ENCODE measurements at places on chromosomes 16 and 17.

DNA sequence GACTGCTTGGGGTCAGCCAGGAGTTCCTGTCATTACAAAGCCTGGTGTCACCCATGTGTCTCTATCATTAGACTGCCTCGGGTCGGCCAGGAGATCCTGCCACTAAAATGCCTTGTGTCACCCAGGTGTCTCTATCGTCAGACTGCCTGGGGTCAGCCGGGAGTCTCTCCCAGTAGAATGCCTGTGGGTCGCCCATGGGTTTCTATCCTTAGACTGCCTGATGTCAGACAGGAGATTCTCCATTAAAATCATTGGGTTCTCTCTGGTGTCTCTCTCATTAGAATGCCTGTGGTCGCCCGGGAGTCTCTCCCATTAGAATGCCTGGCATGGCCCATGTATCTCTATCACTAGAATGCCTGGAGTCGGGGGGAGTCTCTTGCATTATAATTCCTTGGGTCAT, 2231.0 kb downstream of the TP53TG3F start:
- DNase-seq = no peak

GRCh38 chr17:33016920-33017319, 25.3 kb downstream of the SPACA3 start:
- no peak for DNase-seq

GRCh38 chr16:54303613-54304012, 17.0 kb upstream of the IRX3 start:
- DNase-seq = no peak

GRCh38 chr16:85670840-85671239, 17.9 kb downstream of the GINS2 start:
- DNase-seq = no peak

GRCh38 chr17:63772801-63773271, 561 bp downstream of the CCDC47 start:
- DNase-seq = peak; percentile 22

DNA sequence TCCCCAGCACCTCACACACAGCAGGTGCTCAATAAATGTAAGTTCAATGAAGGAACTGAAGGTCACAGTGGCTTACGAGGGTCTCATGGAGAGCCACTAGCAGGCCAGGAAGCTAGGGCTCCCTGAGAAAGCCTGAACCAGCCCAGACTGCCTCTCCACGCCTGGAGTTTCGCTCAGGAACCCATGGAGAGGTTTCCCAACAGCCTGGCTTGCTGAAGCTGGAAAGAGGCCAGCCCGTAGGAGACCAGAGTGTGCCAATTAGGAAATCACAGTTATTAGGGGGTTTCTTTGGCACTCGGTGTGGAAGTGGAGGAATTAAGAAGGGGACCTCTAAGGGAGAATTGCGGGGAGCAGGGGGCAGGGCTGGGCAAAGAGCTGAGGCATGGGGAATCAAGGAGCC, 36.3 kb upstream of the CACNG1 start:
- DNase-seq = no peak

- DNase-seq = peak; percentile 74
Observed at GRCh38 chr17:67293251-67294203, 48.5 kb upstream of the HELZ start.

DNA sequence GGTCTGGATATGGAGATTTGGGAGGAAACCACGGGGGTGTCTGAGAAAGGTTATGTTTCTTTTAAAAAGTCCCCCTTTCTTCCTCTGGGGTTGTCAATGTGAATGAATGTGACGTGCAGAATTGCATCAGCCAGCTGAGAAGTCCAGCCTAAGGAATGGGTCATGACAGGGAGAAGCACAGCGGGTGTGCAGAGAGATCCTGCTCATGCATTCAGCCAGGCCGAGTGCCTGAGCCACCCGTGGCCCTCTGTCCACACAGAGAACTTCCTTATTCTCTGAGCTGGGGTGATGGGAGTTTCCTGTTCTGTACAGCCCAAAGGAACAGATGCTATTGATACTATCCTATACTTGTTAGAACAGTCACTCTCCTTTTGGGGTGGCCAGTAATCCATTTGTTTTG, 117.9 kb downstream of the CPPED1 start:
- peak; percentile 79 for DNase-seq

GRCh38 chr16:23414731-23415130, 38.3 kb downstream of the COG7 start:
- no peak for DNase-seq

DNA sequence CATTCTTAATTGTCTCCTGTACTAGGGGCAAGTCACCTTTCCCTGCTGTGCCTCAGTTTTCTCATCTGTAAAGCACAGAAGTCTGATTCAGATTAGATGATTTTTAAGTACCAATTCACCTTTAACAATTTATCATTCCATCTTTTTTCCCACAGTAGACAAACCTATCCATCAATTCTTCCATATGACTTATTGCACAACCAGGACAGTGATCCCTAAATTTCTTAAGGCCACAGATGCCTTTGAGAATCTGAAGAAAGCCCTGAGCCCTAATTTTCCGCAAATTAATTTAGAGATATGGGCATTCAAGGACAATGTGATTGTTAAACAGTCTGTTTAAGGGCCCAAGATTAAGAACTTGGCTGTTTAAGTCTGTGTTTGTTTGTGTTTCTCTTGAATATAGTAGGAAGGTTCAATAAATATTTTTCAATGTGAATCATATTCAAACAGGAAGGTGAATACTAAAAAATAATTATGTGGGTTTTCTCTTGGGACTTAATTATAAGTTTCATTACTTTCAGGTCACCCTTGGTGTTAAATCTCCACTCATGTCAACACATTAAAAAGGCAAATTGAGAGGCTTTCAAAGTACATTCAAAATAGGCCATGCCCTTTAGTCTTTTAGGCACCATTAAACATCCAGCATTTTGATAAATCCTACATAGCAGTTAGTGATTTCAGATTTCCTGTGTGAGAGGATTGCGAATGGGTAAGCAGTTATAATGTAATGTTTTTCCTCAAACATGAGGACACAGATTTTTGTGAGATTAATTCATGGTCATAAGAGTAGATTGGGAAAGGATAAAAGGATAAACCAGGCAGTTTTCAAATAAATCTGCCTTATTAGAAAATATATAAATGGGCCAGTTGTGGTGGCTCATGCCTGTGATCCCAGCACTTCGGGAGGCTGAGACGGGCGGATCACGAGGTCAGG, 34.9 kb upstream of the MMD start:
- DNase-seq = no peak

- no peak for DNase-seq
Observed at GRCh38 chr16:83967091-83967490, 953 bp upstream of the NECAB2 start.

GRCh38 chr16:72285728-72286127, 113.8 kb upstream of the PMFBP1 start:
- no peak for DNase-seq

DNA sequence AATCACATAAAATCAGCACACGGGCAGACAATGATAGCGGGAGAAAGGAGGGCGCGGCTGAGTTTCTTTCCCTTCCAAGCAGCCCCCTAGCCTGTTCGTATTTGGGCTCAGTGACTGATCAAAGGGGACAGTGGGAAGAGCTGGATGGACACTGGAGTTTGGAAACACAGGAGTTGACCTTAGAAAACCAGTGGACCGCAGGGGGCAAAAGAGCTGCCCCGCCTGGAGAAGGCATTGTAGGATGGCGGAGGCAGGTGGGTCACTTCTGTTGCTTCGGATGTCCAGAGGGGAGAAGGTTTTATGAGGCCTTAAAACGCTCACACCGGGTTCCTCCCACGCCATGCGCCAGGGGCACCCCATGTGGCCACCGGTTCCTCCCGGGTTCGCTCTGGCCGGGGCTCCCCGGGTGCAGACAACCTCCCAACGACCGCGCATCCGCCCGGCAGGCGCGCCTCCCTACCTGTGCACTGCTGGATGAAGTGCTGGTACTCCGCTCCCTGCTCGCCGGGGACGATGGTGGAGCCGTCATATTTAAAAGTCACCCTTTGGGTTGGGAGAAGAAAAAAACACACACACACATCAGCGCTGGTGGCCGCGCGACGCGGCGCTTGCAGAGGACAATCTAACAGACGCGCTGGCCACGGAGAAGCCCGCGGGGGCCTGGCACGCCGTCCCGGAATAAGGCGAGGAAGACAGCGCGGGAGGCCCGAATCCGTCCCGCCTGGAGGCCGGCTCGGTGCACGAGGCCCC, 662 bp downstream of the COTL1 start:
- DNase-seq = no peak

- DNase-seq = peak; percentile 64
Observed at GRCh38 chr17:57622683-57623433, 122.2 kb downstream of the CCDC182 start.

- no peak for DNase-seq
Observed at GRCh38 chr17:31595076-31595475, 203.6 kb downstream of the RAB11FIP4 start.

DNA sequence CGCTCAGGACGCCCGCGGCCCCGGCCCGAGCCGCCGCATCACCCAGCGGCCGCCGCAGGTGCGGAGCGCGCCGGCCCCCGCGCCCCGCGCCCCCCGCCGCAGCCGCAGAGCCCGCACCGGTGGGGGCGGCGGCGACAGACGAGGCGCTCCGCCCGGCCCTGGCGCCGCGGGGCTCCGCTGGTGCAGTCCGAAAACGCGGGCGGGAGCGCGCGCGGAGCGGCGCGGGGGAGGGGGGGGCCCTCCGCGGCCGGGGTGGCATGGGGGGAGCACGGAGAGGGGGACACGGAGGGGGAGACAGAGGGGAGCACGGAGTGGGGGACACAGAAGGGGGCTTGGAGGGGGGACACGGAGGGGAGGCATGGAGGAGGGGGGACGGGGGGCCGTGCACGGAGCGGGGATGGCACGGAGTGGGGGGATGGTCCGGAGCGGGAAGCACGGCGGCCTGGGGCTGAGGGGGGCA, at the start of gene AATK:
Gene AATK, minus strand, starts transcription at position 189 of the 460 bp plus-strand sequence. CDS start 229 bp downstream, outside the sequence.
- DNase-seq = no peak

- DNase-seq = no peak
Observed at GRCh38 chr17:46001390-46002310, 2.6 kb downstream of the STH start.

DNA sequence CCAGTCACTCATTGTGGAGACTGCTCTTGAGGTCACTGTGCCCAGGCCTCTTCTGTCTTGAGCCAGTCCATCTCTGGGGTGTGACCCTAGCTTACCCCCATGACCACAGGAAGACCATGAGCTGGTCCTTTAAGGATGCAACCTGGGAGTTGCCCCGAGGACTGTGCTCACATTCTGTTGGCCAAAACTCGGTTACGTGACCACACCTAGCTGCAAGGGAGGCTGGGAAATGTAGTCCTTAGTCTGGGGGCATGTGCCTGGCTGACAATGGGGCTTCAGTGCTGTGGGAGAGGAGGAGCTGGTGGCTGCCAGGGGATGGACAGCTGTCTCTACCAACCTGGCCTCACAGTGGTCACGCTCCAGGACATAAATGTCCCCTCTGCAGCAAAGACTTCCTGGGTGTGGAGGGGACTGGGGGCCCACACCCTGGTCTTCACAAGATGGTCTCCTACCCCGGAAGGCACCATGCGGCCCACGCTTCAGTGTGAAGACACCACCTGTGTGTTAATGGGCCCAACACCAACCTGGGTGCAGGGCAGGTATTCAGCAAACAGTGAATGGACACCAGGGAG, 55.4 kb downstream of the JPH3 start:
- DNase-seq = peak; percentile 20

DNA sequence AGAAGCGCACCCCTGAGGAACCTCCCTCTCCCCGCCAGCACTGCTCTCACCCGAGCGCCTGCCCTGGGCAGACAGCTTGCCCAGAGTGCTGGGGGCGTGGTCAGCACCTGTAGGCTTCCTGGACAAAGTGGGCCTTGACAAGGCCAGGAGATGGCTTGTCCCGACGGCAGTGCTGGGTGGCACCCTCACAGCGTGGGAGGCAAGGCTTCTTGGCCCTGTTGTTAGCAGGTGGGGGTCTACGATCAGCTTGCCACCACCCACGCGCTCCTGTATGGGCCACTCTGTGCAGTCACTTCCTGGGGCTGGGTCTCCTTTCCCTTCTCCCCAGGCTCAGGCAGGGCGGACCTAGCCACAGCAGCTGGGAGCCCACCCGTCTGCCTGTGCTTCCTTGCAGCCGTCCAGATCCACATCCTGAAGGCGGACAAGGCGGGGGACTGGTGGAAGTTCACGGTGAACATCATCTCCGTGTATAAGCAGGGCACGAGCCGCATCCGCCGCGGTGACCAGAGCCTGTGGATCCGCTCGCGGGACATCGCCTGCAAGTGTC, 218.0 kb downstream of the NTN1 start:
- no peak for DNase-seq

- no peak for DNase-seq
Observed at GRCh38 chr17:2564877-2565276, 28.6 kb upstream of the PAFAH1B1 start.

GRCh38 chr17:80761110-80761871, 216.7 kb downstream of the RPTOR start:
- no peak for DNase-seq

GRCh38 chr17:33267271-33267790, 25.8 kb downstream of the ASIC2 start:
- DNase-seq = no peak

DNA sequence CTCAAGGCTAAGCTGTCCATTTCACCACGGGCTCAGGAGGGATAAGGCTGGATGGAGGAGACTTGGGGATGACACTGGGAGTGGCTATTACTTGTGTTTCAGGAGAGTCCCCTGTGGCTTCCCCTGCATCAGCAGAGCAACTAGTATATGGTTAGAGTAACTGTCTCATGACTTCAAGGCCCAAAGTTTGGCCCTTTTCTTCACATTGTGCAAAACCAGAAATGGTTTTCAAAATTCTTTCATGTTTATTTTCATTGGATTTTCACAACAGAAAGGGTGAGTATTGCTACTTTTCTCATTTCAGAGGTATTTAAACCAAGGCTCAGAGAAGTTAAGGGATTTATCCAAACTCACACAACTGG, 18.1 kb upstream of the TAC4 start:
- peak; percentile 75 for DNase-seq

- no peak for DNase-seq
Observed at GRCh38 chr17:74805591-74805991, 29.4 kb upstream of the NAT9 start.

DNA sequence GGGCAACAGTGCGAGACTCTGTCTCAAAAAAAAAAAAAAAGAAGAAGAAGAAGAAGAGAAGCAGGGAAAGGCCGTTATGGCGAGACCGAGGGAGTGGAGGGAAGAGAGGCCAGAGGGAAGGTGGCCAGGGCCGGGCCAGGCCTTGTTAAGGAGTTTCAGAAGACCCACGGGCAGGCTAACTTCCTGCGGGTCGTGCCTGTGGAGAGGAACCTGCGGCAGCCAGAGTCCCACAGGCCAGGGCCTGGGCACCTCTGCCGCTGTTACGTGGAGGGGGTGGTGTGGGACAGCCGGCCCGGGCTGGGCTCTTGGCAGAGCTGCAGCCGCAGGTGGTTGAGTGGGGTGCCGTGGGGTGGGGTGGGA, 5.4 kb downstream of the WDR81 start:
- DNase-seq = peak; percentile 60

DNA sequence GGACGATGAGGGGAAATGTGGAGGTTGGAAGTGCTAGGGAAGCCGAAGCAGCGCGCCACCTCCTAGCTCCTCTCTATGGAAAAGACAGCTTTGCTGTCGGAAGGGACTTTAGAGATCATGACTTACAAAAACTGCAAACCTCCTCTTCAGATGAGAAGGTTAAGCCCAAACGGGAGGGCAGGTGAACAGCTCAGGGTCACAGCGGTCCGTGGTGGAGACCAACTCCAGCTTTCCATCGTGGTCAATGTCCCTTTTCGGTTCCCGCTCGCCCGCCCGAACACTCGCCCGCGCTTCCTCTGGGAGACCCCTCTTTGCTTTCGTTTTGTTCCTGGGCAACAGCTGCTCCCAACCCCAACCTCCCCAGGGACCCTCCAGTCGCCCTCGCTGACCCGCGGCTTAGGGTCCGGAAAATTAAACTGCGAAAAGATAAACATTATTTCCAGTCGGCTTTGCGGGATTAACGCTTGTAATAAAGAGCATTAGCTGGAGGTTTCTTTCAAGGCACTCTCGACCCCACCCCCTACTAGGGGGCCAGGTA, 7.7 kb downstream of the IRX6 start:
- DNase-seq = no peak

- DNase-seq = no peak
Observed at GRCh38 chr17:42484304-42484703, 25.6 kb downstream of the ATP6V0A1 start.

All from inflammatory macrophage treated with lipopolysaccharide for 1 hour (primary cell).